ENCODE measurements at places on chromosomes 2 and 18. TPM values are rescaled to one million over a fixed set of nuclear protein-coding genes. Genes with fewer than 3 reads are reported as not detected.
A peak's percentile ranks its signal among the peaks of the same experiment; 100 is the strongest.

GRCh38 chr2:157498483-157498882, 54.6 kb upstream of the CYTIP start:
- DNase-seq, result no peak

The NT5C1B gene
- not detected for total RNA-seq

The ABCG5 gene
- total RNA-seq, result not detected

DNA sequence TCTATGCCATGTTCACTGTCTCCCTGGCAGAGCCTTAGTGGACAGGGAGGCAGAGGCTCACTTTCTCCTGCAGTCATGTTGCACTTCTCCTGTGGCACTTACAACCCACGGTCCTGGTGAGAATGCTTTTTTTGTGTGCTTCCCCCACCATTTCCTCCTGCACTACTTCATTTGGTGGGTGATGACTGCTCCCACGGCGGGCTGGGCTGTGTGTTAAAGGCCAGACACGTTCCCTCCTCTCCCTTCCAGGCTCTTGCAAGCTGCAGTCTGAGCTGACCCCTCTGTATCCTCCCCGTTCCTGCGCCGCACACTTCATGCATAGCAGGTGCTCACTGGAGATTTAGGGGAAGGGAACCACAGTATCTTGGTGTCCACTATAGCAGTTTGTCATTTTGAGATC, 170.5 kb downstream of the CELF4 start:
- no peak for DNase-seq

The CAB39 gene
- total RNA-seq, result 40.8 TPM

DNA sequence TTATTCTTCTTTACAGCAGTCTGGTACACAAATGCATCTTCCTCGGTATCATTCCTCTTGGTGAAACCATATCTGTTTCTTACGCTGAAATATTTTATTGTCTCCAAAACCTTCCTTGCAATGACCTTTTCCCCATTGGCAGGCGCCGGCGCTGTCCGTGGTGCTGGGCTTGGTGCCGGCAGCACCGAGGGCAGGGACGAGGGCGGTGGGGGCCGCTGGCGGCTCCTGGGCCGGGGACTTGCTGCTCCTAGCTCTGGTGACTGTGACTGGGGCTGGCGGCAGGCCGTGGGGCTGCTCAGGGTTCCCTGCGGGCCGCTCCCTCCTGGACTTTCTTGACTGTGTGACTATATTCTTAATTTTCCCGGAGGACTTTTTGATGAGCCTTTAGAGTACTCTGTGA, 72.5 kb downstream of the GPR39 start:
- no peak for DNase-seq

DNA sequence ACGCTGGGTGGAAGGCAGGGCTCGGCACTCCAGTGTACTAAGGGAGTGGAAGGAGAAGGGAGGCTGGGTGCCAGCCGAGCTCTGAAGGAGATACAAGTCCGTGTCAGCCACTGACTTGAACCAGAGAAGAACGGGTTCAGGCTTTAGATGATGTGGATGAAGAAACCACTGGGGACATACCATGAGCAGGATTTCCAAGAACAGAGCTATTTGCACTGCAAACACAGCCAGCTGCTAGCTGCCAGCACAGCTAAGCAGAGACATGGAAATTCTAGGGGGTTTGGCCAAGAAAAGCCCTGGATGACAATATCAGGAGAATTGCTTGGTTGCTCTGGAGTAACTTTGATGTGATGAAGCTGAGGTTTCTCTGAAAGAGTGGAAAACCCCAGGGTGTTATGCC, 5.2 kb downstream of the CD207 start:
- no peak for DNase-seq

DNA sequence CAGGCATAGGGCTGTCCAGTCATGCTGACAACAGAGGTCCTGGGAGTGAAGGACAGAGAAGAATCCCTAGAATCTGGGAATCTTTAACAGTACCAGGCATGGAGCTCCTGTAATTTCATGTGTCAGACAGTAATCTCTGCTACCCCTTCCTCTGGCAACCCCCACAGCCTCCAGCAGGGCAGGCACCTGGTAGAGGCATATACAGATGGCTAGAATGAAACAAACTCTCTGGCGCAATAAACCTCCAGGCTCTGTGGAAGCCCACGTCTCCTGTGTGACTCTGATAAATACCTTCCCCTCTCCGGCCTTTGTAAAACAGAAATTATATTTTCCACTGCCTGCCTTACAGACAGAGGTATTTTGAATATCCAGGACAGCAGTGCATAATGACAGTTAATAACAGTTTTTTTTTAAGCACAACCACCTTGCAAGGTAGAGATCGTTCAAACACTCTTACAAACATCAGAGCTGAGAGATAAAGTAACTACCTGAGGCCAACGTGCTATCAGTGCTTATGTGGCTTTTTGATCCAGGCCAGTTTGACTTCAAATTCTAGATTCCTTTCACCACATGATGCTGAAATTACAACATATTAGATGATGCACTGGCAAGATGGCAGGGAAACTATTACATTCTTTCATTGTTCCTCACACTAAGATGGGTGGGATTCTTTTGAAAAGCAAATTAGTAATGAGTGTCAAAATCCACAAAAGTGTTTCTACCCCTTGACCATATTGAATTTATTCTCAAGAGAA, 47.7 kb upstream of the TMEM247 start:
- DNase-seq, result no peak

DNA sequence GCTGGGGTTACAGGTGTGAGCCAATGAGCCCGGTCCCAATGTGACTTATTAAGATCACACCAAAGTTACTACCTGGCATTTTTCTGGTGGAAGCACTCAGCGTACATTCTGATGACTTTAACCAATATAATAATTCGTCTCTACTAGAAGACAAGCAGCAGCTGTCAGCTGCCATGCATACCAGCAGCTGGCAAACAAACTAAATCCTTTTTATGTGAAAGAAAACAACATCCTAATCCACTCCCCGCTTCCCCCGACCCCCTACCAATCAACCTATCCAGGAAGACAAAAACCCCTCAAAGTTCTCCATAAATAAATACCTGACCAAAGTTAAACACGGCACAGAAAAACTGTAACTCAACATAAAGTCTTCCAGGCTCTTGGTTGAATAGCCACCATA, 42.1 kb downstream of the GPR155 start:
- no peak for DNase-seq

DNA sequence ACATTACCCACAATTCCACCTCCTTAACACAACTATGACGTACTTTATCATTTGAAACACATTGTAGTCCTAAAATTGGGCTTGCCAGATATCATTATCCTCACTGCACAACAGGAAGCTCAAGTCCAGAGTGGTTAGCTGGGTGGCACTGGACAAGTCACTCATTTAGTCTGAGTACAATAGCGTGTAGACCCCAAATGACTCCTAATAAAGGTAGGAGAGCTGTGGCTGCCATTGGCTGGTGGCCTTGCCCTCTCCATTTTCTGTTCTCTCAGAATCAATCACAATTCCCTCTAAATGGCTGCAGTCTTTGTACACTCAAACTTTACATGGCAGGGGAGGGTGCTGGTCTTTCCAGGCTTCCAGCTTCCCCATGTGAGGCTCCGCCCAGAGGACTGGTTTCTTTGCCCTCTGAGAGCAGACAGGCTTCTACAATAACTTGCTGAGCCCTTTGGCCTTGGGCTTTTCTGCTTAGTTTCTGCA, 11.7 kb downstream of the PSTPIP2 start:
- peak; percentile 38 for DNase-seq

The RMDN2 gene
- 8.4 TPM for total RNA-seq

The SPIRE1 gene
- total RNA-seq, result 47.0 TPM
